ENCODE measurements at places on chromosomes 2 and 18.

DNA sequence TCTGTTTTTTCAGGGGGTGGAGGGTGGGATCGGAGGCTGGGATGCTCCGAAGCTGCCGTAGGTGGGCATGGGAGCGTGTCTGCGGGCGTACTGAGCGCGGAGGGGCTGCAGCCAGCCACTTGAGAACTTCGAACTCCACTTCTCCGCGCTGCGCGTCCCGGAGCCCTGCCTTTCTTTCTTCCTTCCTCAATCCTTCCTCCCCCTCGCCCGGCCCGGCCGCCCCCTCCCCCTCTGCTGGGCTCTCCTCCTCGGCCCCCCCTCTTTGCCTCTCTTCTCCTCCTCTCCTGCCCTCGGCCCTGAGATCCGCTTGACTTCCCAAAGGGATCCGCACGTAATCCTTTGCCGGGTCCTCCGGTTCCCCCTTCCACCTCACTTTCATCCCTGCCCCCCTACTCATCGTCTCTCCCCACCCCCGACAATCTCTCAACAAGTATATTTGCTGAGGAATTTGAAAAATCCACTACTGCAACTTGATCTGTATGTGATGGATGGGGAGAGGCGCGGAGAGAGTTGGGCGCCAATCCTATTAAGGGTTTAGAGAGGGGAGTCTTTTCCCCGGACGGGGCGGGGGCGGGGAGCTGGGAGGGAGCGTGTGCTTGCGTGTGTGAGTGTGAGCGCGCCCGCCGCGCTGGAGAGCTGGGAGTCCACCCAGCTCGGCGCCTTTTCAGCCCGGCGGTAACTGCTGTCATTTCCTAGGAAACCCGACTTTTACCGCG is 1.1 kb downstream of the GLI2 start:
- DNase-seq, result no peak

GRCh38 chr2:168920504-168921157 is 19.5 kb downstream of the G6PC2 start:
- no peak for DNase-seq

- no peak for DNase-seq
Measured at GRCh38 chr2:159290289-159290907, 3.9 kb upstream of the WDSUB1 start.

DNA sequence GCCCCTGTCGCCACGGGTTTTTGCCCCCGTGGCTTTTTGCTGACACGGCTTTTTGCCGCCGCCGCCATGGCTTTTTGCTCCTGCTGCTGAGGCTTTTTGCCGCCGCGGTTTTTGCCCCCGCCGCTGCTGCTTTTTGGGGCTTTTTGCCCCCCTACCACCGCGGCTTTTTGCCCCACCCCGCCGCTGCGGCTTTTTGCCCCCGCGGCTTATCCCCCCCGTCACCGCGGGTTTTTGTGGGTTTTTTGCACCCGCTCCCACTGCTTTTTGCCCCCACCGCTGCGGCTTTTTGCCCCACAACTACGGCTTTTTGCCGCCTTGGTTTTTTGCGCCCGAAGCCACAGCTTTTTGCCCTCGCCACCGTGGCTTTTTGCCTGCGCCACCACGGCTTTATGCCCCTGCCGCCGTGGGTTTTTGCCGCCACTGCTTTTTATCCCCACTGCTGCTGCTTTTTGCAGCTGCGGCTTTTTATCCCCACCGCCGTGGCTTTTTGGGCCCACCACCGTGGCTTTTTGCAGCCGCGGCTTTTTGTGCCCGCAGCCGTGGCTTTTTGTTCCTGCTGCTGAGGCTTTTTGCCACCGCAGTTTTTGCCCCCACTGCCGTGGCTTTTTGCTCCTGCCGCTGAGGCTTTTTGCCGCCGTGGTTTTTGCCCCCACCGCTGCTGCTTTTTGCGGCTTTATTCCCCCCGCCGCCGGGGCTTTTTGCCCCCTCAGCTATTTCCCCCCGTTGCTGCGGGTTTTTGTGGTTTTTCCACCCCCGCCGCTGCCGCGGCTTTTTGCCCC is 2798.0 kb upstream of the TEKT4 start:
- DNase-seq, result no peak

DNA sequence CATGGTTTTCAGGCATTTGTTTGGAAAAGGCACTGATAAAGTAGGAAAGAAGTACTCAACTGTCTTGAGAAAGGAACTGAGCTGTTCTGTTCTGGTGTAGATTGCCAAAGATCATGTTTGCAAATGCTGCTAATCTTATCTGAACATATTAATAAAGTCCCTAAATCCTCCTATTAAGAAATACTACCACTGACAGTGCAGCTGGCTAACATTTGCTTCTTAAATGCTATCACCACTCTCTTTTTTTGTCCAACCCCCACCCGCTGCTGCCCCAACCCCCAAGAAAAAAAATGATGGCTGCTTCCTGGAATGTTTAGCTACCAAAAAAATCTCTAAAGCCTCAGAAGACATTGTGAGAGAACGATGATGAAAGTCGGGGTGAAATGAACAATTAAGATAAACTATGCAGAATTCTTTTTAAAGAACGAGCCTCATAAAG is 130.7 kb downstream of the CCBE1 start:
- no peak for DNase-seq

GRCh38 chr18:79611040-79611681 is 68.4 kb upstream of the CTDP1 start:
- DNase-seq, result no peak

All from effector CD4-positive, alpha-beta T cell (primary cell).